HFFc6 (cell line): ENCODE measurements at places on chromosomes 1 and 21.

DNA sequence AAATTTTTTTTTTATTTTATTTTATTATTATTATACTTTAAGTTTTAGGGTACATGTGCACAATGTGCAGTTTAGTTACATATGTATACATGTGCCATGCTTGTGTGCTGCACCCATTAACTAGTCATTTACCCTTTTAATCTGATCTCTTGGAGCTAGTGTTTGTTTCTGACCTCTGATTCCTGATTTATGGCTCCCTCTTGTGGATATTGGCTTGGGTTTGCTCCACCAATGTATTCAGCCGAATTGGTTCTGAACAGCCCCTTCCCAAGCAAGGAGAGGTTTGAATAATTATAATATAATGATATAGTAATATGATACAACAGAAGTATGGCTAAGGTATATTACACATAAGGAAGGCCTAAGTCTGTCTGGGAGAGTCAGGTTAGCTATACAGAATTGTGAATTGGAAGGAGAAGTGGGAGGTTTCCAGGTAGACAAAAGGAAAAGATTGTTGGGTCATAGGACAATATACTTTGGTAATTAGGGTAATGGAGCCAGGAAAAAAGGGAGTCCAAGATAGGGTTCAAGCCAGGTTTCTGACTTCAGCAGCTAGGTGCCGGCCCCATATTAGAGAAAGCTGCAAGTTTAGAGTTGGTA is 53.1 kb upstream of the HMCN1 start:
- no peak overlapping the region for H3K27ac ChIP-seq
- peaks cover 16% of the 10 kb centered on the region for H3K4me1 ChIP-seq
- H3K36me3 ChIP-seq = no peaks in the 10 kb centered on the region
- no peak overlapping the region for H3K4me3 ChIP-seq
- H3K27me3 ChIP-seq = peaks cover 1% of the 10 kb centered on the region; the same call in 1 of the 2 replicates

DNA sequence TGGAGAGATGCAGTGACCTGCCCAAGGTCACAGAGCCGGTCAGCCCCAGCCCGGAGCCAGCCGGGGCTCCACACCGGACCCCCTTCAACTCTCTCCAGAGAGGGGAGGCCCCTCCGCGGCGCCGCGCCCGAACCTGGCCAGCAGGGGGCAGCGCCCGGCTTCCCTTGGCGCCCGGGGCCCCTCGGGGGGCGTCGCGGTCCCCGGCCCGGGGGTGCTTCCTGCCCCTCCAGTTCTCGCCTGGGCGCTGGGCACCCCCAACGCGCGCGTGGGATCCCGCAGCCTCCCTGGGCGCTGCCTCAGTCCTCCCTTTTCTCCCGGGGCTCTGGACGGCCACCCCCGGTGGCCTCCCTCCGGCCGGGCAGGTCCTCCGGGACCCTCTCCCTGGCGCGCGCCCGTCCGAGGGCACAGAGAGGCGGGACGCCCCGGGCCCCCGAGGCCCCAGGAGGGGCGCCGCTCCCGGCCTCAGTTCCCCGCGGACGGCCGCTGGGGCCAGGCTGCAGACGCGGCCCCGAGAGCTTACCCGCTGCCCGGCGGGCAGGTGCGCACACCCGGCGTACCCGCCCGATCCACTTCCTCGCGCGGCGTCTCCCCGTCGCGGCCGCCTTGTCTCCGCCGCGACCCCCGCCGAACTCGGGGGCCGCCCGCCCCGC is 406 bp downstream of the HTR1D start:
- no peak overlapping the region for H3K27ac ChIP-seq
- H3K27me3 ChIP-seq = peaks cover 8% of the 10 kb centered on the region
- no peaks in the 10 kb centered on the region for H3K36me3 ChIP-seq

DNA sequence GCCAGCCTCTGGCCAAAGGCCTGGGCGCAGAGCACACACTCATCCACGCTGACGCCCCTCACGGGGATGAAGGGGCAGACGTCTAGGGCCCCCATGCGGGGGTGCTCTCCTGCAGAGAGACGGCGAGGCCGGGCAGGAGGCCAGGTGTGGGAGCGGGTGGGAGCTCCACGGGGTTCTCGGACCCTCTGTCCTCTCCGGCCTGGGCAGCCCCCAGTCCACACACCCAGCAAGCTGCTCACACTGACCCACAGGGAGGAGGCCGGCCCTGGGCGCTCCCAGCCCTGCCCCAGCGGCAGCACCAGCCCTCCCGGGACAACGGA is 2.5 kb downstream of the FTCD start:
- no peak overlapping the region for H3K27ac ChIP-seq
- H3K4me1 ChIP-seq = no peaks in the 10 kb centered on the region
- H3K36me3 ChIP-seq = no peaks in the 10 kb centered on the region
- no peak for DNase-seq
- no peak overlapping the region for H3K4me3 ChIP-seq
- peaks cover 4% of the 10 kb centered on the region for H3K27me3 ChIP-seq

- H3K27me3 ChIP-seq = peaks cover 3% of the 10 kb centered on the region; the same call in 1 of the 2 replicates
- H3K27ac ChIP-seq = no peak overlapping the region
- no peak for DNase-seq
- no peaks in the 10 kb centered on the region for H3K4me1 ChIP-seq
- no peak overlapping the region for H3K4me3 ChIP-seq
Observed at GRCh38 chr1:52978045-52978444, 51.0 kb downstream of the SCP2 start.

DNA sequence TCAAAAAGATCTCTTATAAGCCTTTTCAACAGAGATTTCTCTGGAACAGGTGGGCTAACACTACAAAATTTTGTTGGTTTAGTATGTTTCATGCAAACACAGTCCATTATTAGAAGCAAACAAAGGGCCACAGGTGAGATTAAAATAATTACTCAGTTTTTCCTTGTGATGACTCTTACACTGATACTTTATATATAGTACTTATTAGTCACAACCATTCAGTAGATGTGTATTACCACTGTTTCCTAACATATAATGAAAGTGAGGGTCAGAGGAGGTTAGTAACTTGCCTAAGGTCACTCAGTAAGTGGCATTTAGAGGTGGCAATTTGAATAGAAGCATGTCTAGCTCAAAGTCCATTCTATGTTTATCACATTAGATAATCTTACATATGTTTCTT is 44.2 kb downstream of the CYYR1 start:
- DNase-seq = no peak
- no peak overlapping the region for H3K4me3 ChIP-seq
- no peaks in the 10 kb centered on the region for H3K4me1 ChIP-seq
- H3K36me3 ChIP-seq = no peaks in the 10 kb centered on the region
- H3K27me3 ChIP-seq = no peaks in the 10 kb centered on the region

DNA sequence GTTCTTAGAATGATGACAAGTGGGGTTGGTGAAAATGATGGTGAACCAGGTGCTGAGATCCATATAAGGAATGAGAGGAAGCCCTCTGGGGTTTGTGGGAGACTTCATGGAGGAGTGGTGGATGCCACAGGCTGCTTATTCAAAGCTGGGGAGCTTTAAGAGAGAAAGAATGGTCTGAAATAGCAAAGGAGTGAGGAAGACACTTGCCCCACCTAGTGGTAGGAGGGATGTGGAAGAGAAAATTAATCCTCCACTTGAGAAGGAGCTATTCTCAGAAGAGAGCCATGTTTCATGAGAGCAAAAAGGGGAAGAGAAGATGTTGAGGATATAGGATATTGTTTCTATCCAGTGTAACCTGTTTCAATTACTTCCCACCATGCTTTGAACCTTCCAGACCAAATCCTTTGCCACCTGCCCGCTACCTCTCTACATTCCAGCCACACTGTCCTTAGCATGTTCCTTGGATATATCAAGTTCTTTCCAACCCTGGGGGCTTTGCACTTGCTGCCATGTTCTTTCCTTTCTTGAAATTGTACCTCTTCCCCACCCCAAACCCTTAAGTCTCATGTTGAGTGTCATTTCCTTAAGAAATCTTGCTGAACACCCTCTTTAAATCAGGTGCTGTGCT is 19.6 kb upstream of the ZNF648 start:
- H3K4me1 ChIP-seq = peaks cover 10% of the 10 kb centered on the region
- H3K4me3 ChIP-seq = no peak overlapping the region
- peak; percentile 29 for DNase-seq
- no peaks in the 10 kb centered on the region for H3K36me3 ChIP-seq
- H3K27me3 ChIP-seq = peaks cover 3% of the 10 kb centered on the region

GRCh38 chr1:174017231-174017970 is 4.8 kb downstream of the RC3H1 start:
- peaks cover 9% of the 10 kb centered on the region for H3K36me3 ChIP-seq
- DNase-seq = no peak
- peaks cover 58% of the 10 kb centered on the region for H3K4me1 ChIP-seq

DNA sequence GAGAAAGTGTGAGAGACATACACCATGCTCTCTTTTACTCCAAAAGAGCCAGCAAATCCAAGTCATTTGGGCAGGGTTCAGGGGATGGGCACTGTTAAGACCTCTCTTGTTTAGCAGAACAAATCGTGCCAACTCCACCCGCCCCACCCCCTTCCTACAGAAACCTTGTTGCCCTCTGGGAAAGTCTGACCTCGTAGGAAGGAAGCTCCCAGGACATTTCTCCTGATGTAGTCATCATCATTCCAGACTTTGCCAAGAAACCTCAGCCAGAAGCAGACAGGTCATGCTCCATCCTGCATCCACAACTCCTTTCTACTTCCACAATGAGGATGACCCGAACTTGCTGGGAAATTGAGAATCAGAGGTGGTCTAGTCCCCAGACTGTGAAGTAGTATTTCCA is 57.7 kb downstream of the UBE2T start:
- H3K36me3 ChIP-seq = no peaks in the 10 kb centered on the region
- peaks cover 12% of the 10 kb centered on the region for H3K27me3 ChIP-seq
- peak overlapping the region; percentile 3; the same call in 1 of the 2 replicates for H3K4me3 ChIP-seq
- peaks cover 88% of the 10 kb centered on the region for H3K4me1 ChIP-seq

GRCh38 chr1:236907205-236907604 is 97.0 kb downstream of the MT1HL1 start:
- H3K4me1 ChIP-seq = peaks cover 42% of the 10 kb centered on the region
- peaks cover 23% of the 10 kb centered on the region; the same call in 1 of the 2 replicates for H3K36me3 ChIP-seq
- no peak overlapping the region for H3K27ac ChIP-seq
- peaks cover 3% of the 10 kb centered on the region; the same call in 1 of the 2 replicates for H3K27me3 ChIP-seq

DNA sequence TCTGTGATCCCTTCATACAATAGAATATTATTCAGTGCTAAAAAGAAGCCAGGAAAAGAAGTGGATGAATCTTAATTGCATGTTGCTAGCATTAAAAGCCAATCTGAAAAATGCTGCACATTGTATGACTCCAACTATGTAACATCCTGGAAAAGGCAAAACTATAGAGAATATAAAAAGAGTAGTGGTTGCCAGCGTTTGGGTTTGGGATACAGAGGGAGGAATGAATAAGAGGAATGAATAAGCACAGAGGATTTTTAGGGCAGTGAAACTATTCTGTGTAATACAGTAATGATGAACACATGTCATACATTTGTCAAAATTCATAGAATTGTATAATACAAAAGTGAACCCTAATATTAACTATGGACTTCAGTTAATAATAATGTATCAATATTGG is 42.5 kb downstream of the GPR88 start:
- no peak for DNase-seq
- peaks cover 2% of the 10 kb centered on the region for H3K27me3 ChIP-seq
- no peak overlapping the region for H3K27ac ChIP-seq
- peaks cover 9% of the 10 kb centered on the region for H3K4me1 ChIP-seq

GRCh38 chr1:39105061-39105840 is 79.1 kb downstream of the NDUFS5 start:
- peak overlapping the region; percentile 78 for H3K4me3 ChIP-seq
- peak overlapping the region; percentile 34; the same call in 1 of the 2 replicates for H3K27ac ChIP-seq
- no peaks in the 10 kb centered on the region; the same call in 1 of the 2 replicates for H3K36me3 ChIP-seq
- H3K4me1 ChIP-seq = peaks cover 30% of the 10 kb centered on the region
- DNase-seq = peak; percentile 43

DNA sequence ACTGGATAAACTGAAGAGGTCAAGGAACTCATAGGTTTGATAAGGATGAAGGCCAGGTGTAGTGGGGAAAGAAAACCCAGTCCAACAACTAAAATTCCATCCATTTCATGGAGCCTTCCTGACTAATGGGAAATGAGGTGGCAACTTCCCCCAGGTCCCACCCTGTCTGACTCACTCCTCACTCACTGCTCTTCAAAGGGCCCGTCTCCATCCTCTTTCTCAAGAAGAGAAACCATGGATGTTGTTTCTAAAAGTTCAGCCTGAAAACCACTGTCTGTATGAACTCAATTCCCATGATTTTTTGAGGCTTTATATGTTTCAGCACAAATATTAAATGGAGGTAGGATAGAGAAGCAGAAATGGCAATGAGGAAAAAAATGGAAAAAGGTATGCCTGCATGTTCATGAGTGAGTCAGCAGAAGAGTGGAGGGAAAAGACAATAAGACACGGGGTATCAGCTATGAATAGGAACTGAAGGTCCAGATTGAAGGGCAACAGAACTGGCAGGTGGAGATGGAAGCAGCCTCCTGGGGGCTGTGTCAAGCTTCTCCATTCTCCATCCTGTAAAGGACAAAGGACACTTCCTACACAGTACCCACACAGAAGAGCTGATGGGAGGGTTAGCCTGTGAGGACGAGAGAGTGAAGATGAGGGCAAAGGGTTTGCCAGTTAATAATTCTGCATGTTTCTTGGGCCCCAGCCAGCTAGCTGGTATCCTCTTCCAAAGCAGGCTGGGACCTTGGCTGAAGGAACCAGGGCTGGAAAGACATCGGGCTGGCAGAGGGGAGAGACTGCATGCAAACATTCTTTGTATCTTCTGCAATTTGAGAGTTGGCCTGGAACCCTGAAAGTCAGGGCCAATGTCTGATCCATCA is 5.5 kb upstream of the ELOVL1 start:
- H3K36me3 ChIP-seq = peaks cover 32% of the 10 kb centered on the region
- no peak overlapping the region for H3K27ac ChIP-seq
- H3K4me3 ChIP-seq = no peak overlapping the region
- H3K27me3 ChIP-seq = peaks cover 2% of the 10 kb centered on the region

DNA sequence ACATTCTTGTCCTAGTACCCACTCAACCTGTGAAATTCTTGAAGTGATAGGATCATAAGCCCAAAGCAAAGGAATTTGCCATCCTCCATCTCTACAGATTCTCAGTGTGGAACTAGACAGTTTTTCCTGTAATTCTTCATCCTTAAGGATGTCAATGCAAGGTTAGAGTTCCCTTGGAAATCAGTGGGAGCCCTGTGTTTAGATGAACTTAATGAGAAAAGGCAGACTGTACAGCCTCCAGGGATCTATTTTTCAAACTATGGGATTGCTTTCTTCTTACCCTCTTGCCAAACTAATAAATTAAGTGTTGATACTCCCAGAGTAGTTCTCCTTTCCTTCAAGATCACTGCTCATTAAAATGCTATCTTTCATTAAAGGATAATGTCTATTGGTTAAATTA is 78.1 kb upstream of the OLFM3 start:
- H3K4me3 ChIP-seq = no peak overlapping the region
- no peak for DNase-seq
- no peaks in the 10 kb centered on the region for H3K36me3 ChIP-seq
